ENCODE measurements at places on chromosomes 1 and 21. TPM values are rescaled to one million over a fixed set of nuclear protein-coding genes. Genes with fewer than 3 reads are reported as not detected.

CDK18 gene
- total RNA-seq = 12.1 TPM

DNAJC8 gene
- 78.9 TPM for total RNA-seq

SHISA4 gene
- 22.6 TPM for total RNA-seq

MX2 gene
- 1.4 TPM for total RNA-seq

KRTAP22-2 gene
- not detected for total RNA-seq

C1QA gene
- 0.82 TPM for total RNA-seq

PLEKHN1 gene
- total RNA-seq = 13.2 TPM

CACNA1S gene
- not detected for total RNA-seq

NOS1AP gene
- total RNA-seq = 0.79 TPM

CCDC30 gene
- total RNA-seq = 1.8 TPM

RGS13 gene
- not detected for total RNA-seq

KMO gene
- 0.17 TPM for total RNA-seq

ODF2L gene
- 26.4 TPM for total RNA-seq

ERRFI1 gene
- total RNA-seq = 61.5 TPM

OLFML3 gene
- 0.17 TPM for total RNA-seq

OR2G2 gene
- not detected for total RNA-seq

DIRAS3 gene
- 0.38 TPM for total RNA-seq

EDARADD gene
- 4.7 TPM for total RNA-seq

MFAP2 gene
- total RNA-seq = 64.0 TPM

TACSTD2 gene
- total RNA-seq = 183 TPM

CRYBG2 gene
- total RNA-seq = 18.6 TPM

FOXD2 gene
- total RNA-seq = 0.21 TPM

F5 gene
- total RNA-seq = not detected

ADAMTS4 gene
- total RNA-seq = 0.21 TPM

PTPRU gene
- 80.4 TPM for total RNA-seq

CRP gene
- total RNA-seq = not detected

SHE gene
- total RNA-seq = not detected

FBXO2 gene
- total RNA-seq = 3.0 TPM

GRIK3 gene
- total RNA-seq = under 0.01 TPM

LYPD8 gene
- total RNA-seq = not detected

PRPF38B gene
- 20.3 TPM for total RNA-seq

SIM2 gene
- 16.3 TPM for total RNA-seq

LAMC1 gene
- 172 TPM for total RNA-seq

BSND gene
- total RNA-seq = not detected

ARHGEF10L gene
- total RNA-seq = 29.5 TPM

BRINP3 gene
- total RNA-seq = not detected

NUDT4B gene
- 25.3 TPM for total RNA-seq

TIMM17A gene
- total RNA-seq = 47.2 TPM

FBLIM1 gene
- total RNA-seq = 364 TPM

PDZK1 gene
- not detected for total RNA-seq

AKR7A2 gene
- 85.6 TPM for total RNA-seq

FMOD gene
- total RNA-seq = 0.79 TPM

CLCNKA gene
- not detected for total RNA-seq

DLGAP3 gene
- 0.82 TPM for total RNA-seq

MAP10 gene
- 3.7 TPM for total RNA-seq

LRRN2 gene
- 7.6 TPM for total RNA-seq

KDM5B gene
- total RNA-seq = 66.5 TPM

UBIAD1 gene
- 10.9 TPM for total RNA-seq

MYOM3 gene
- total RNA-seq = 7.9 TPM

SLAMF9 gene
- total RNA-seq = not detected

NEK2 gene
- 4.3 TPM for total RNA-seq

ZC3H12A gene
- 34.2 TPM for total RNA-seq

FNDC10 gene
- total RNA-seq = 8.0 TPM

TNFRSF9 gene
- total RNA-seq = 4.6 TPM

FAM163A gene
- 0.21 TPM for total RNA-seq

STIL gene
- total RNA-seq = 4.9 TPM

PYHIN1 gene
- total RNA-seq = not detected

CENPL gene
- 6.6 TPM for total RNA-seq

All from kidney epithelial cell (primary cell).